Cardiac muscle cell (in vitro differentiated cells and primary cell): ENCODE measurements at places on chromosomes 5 and 9. TPM values are rescaled to one million over a fixed set of nuclear protein-coding genes. Genes with fewer than 3 reads are reported as not detected.

The PCA3 gene
- 0.39 TPM in 1 of 2 replicates, not detected in the other for polyA plus RNA-seq

GRCh38 chr9:20117986-20118385 is 329.1 kb upstream of the SLC24A2 start:
- no peaks in the 10 kb centered on the region for H3K36me3 ChIP-seq
- H3K27ac ChIP-seq, result no peak overlapping the region
- no peaks in the 10 kb centered on the region for H3K4me1 ChIP-seq
- H3K4me3 ChIP-seq, result no peak overlapping the region
- DNase-seq, result no peak

DNA sequence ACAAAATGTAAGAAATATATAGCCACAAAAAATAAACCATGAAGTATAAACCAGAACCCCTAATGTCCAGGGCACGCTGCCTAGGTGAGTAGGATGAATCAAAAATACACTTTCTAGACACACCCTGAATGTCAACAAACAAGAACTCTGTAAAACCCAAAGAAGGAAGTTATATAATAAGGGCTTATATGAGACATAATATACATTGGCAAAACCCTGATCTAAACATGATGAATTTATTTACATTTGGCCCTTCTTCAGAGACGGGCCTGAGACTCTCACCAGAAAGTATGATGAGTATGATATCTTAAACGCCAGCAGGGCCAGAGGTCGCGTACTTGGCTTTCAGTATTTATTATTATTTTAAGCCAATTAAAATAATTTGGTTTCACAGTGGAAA is 125.1 kb upstream of the FST start:
- no peak overlapping the region for H3K27ac ChIP-seq
- H3K4me1 ChIP-seq, result no peaks in the 10 kb centered on the region
- no peaks in the 10 kb centered on the region for H3K27me3 ChIP-seq
- H3K4me3 ChIP-seq, result no peak overlapping the region
- no peaks in the 10 kb centered on the region for H3K36me3 ChIP-seq

The NR2F1 gene
- polyA plus RNA-seq, result 0.13 and 0.32 TPM in 2 replicates

The PKD2L2 gene
- 0.22 TPM in 1 of 2 replicates, not detected in the other for polyA plus RNA-seq

DNA sequence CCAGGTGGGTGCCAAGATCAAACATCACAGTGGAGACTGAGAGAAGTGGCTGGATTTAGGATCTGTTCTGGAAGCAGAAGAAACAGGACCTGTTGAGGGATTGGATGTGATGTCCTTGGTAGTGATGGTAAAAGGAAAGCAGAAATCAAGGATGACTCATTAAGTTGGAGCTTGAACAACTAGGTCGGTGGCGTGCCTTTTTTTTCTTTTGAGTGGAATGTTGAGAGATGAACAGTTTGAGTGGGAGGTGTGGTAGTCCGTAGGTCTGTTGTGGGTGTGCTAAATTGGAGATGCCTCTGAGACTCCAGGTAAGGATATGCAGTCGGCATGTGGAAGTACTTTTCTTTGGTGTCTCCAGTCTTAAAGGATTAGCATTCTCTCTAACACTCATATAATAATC is 92.1 kb upstream of the IL12B start:
- H3K4me3 ChIP-seq, result no peak overlapping the region
- H3K27me3 ChIP-seq, result no peaks in the 10 kb centered on the region
- no peaks in the 10 kb centered on the region for H3K4me1 ChIP-seq

The ZNF367 gene
- polyA plus RNA-seq, result 0.89 and 3.0 TPM in 2 replicates

The LCN10 gene
- 0.25 and 0.71 TPM in 2 replicates for polyA plus RNA-seq

- H3K4me3 ChIP-seq, result no peak overlapping the region
- H3K27me3 ChIP-seq, result no peaks in the 10 kb centered on the region
- H3K27ac ChIP-seq, result peak overlapping the region; percentile 79
- peaks cover 18% of the 10 kb centered on the region for H3K4me1 ChIP-seq
- peak; percentile 46 for DNase-seq
Observed at GRCh38 chr5:54844905-54845566, 140.4 kb downstream of the ESM1 start.

GRCh38 chr5:170361616-170362015 is 27.6 kb downstream of the KCNMB1 start:
- no peak overlapping the region for H3K27ac ChIP-seq
- no peaks in the 10 kb centered on the region for H3K36me3 ChIP-seq
- no peak for DNase-seq

GRCh38 chr5:40376566-40376965 is 303.1 kb upstream of the PTGER4 start:
- no peak overlapping the region for H3K27ac ChIP-seq
- H3K36me3 ChIP-seq, result no peaks in the 10 kb centered on the region
- H3K4me3 ChIP-seq, result no peak overlapping the region
- DNase-seq, result no peak
- no peaks in the 10 kb centered on the region for H3K27me3 ChIP-seq

GRCh38 chr9:94632737-94633136 is 6.6 kb downstream of the FBP1 start:
- H3K27ac ChIP-seq, result no peak overlapping the region
- no peak for DNase-seq
- H3K4me3 ChIP-seq, result no peak overlapping the region
- no peaks in the 10 kb centered on the region for H3K4me1 ChIP-seq

GRCh38 chr9:76464706-76465105 is 5.7 kb downstream of the GCNT1 start:
- H3K27ac ChIP-seq, result no peak overlapping the region
- H3K36me3 ChIP-seq, result no peaks in the 10 kb centered on the region
- H3K27me3 ChIP-seq, result no peaks in the 10 kb centered on the region

- H3K27ac ChIP-seq, result no peak overlapping the region
- H3K4me1 ChIP-seq, result peaks cover 12% of the 10 kb centered on the region
- H3K4me3 ChIP-seq, result no peak overlapping the region
- no peaks in the 10 kb centered on the region for H3K27me3 ChIP-seq
- no peak for DNase-seq
- H3K36me3 ChIP-seq, result peaks cover 4% of the 10 kb centered on the region
Observed at GRCh38 chr5:150402901-150403342, 9.8 kb downstream of the CD74 start.

The AGXT2 gene
- not detected in 2 replicates for polyA plus RNA-seq

GRCh38 chr5:160366230-160366629 is 4.2 kb downstream of the C1QTNF2 start:
- H3K27me3 ChIP-seq, result peaks cover 28% of the 10 kb centered on the region
- no peak overlapping the region for H3K27ac ChIP-seq
- no peaks in the 10 kb centered on the region for H3K36me3 ChIP-seq
- peaks cover 10% of the 10 kb centered on the region for H3K4me1 ChIP-seq

The CTXN3 gene
- polyA plus RNA-seq, result not detected in 2 replicates

DNA sequence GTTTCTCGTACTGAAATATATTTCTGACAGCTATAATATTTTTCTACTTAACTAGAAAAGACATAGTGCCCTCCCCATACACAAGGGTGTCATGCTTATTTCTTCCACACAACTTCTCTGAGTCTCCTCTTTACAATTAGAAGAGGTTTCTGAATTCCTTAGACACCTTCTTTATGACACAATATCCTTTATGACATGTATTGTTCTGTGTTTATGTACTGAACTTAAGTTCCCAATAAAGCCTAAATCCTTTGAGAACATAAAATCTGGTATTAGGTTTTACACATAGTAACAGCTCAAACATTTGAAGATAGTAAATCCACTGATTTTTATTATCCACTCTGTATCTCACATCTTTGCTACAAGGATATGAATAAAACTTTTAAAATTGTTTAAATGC is 32.5 kb downstream of the GRAMD2B start:
- no peak overlapping the region for H3K27ac ChIP-seq
- H3K4me1 ChIP-seq, result peaks cover 6% of the 10 kb centered on the region
- H3K27me3 ChIP-seq, result no peaks in the 10 kb centered on the region
- no peak for DNase-seq
- no peak overlapping the region for H3K4me3 ChIP-seq
- no peaks in the 10 kb centered on the region for H3K36me3 ChIP-seq

DNA sequence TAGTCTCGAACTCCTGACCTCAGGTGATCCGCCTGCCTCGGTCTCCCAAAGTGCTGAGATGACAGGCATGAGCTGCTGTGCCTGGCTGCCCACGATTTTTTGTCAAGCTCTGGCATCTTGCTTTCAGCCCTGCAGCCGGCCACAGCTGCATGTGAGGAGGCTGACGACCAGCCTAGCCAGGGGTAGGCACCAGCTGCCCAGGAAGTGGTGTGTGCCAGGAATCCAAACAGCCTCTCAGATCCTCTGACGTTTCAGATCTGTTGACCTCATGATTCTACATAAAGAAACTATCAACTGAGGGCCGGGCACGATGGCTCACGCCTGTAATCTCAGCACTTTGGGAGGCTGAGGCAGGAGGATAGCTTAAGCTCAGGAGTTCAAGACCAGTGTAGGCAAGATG is 19.0 kb downstream of the DYNC2I2 start:
- no peaks in the 10 kb centered on the region for H3K27me3 ChIP-seq
- DNase-seq, result no peak
- H3K36me3 ChIP-seq, result peaks cover 18% of the 10 kb centered on the region
- no peak overlapping the region for H3K27ac ChIP-seq
- H3K4me1 ChIP-seq, result peaks cover 11% of the 10 kb centered on the region

The PCDHB11 gene
- polyA plus RNA-seq, result 2.4 and 3.1 TPM in 2 replicates

- no peak for DNase-seq
- H3K4me1 ChIP-seq, result no peaks in the 10 kb centered on the region
- no peak overlapping the region for H3K27ac ChIP-seq
- H3K4me3 ChIP-seq, result no peak overlapping the region
- H3K27me3 ChIP-seq, result no peaks in the 10 kb centered on the region
Observed at GRCh38 chr5:177437623-177438022, 9.0 kb upstream of the PRR7 start.

- no peak overlapping the region for H3K4me3 ChIP-seq
- peak; percentile 77 for DNase-seq
- no peak overlapping the region for H3K27ac ChIP-seq
- H3K4me1 ChIP-seq, result peaks cover 5% of the 10 kb centered on the region
- no peaks in the 10 kb centered on the region for H3K27me3 ChIP-seq
- H3K36me3 ChIP-seq, result no peaks in the 10 kb centered on the region
Observed at GRCh38 chr5:149837680-149838269, 106.8 kb downstream of the PDE6A start.

The DDX4 gene
- 0.34 TPM in 1 of 2 replicates, not detected in the other for polyA plus RNA-seq

DNA sequence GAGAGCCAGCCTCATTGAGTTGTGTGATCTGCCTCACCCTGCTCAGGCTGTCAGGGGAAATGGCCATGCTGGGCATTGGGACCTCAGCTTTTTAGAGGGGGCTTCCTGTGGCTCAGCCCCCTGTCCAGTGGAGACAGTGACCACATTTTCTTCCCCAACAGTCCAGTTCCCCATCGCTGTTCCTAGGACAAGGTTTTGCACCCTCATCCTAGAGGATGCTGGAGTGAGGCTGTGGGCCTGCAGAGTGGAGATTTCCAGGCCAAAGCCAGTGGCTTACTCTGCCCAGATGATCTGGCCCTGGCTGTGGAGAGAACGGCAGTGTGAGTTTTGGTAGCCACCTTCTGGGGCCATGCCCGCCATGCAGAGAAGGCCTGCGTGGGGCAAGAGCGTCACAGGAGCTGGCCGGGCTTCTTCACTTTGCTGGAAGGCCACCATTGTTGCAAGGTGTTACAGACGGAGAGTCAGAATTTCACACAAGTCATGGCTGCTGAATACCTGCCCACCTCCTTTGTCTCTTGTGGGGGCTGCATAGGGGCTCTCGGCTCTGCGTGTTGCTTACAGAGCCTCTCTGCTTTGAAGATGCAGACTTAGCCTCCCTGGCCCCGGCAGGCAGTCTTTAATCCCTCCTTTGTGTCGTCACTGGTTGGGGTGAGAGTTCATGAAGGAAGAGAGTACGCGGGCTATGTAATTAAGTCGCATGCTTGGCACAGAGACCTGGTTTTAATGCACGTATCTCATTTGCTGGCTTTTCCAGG is 35.2 kb upstream of the PITX1 start:
- H3K4me3 ChIP-seq, result no peak overlapping the region
- peaks cover 85% of the 10 kb centered on the region for H3K27me3 ChIP-seq
- H3K27ac ChIP-seq, result no peak overlapping the region

DNA sequence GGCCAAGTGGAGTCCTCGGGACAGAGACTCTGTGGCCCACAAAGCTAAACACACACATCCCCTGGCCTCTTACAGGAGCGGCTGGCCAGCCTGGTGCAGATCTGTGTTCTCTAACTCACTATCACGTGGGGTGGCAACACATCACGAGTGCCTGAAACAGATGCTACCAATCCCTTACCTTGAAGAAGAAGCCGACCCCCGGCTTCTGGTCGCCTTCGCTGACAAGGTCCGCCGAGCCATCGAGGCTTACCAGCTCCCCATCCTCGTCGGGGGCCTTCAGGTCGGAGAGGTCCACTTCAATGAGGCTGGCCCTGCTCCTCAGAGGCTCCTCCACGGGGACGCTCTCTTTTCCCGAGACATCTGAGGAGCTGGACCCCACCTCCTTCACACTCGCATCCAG is 86.7 kb downstream of the CAMSAP1 start:
- no peak for DNase-seq
- no peaks in the 10 kb centered on the region for H3K27me3 ChIP-seq
- H3K4me3 ChIP-seq, result no peak overlapping the region
- H3K36me3 ChIP-seq, result peaks cover 66% of the 10 kb centered on the region

The TNIP1 gene
- 94.9 and 104 TPM in 2 replicates for polyA plus RNA-seq

DNA sequence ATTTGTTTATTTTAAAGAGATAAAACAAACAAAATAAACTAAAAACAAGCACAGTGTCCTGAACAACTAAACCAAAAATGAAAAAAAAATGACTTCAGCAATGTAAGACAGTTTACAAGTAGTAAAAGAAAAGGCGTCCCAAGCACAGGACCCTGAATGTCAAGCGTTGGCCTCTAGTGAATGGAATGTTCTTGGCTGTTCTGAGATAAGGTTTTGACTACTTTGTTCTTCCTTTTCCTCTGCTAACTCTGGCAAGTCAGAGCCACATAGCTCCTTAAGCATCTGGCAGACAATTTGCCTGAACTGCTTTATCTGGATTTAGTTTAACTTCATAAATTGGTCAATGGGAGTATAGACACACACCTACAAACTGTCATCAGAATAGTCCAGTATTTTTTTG is 655.2 kb downstream of the ANXA1 start:
- DNase-seq, result peak; percentile 5
- no peak overlapping the region for H3K4me3 ChIP-seq
- no peaks in the 10 kb centered on the region for H3K4me1 ChIP-seq

The NUDT12 gene
- 9.3 and 13.6 TPM in 2 replicates for polyA plus RNA-seq

- H3K27ac ChIP-seq, result no peak overlapping the region
- no peaks in the 10 kb centered on the region for H3K27me3 ChIP-seq
- no peak for DNase-seq
- H3K4me3 ChIP-seq, result no peak overlapping the region
- H3K36me3 ChIP-seq, result peaks cover 24% of the 10 kb centered on the region
Observed at GRCh38 chr9:128344931-128345605, 4.7 kb downstream of the SLC27A4 start.

The CATSPER3 gene
- polyA plus RNA-seq, result 0.26 and 1.6 TPM in 2 replicates
